ENCODE measurements at places on chromosomes 12 and 14.

- no peak for DNase-seq
Observed at GRCh38 chr12:92648242-92649031, 54.4 kb upstream of the PLEKHG7 start.

DNA sequence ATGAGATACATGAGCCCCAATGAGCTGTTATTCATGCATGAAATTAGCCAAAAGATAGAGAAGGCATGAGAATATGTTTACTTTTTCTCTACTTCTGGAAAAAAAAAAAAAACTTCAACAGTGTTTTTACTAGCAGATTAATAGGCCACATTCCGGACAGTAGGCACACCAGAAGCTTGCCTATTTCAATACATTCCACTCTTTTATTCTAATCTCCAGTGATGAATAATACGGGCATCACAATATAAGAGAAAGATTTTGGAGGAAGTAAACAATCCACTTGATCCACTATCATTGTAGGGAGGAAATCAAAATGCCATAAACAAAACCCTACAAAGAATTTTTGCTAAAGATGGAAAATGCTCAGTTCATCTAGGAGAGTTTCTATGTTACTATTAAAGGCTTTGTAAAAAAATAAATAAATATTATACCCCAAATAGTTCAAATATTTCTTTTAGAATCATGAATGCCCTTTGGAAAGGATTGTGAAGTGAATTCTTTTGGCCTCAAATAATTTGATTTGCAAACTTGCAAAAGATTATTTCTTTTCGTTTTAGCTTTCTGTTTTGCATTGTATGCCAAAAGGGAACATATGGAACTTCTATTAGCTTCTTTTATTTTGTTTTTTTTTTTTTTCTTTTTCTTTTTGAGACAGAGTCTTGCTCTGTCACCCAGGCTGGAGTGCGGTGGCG is 232.6 kb downstream of the EPS8 start:
- DNase-seq, result no peak

DNA sequence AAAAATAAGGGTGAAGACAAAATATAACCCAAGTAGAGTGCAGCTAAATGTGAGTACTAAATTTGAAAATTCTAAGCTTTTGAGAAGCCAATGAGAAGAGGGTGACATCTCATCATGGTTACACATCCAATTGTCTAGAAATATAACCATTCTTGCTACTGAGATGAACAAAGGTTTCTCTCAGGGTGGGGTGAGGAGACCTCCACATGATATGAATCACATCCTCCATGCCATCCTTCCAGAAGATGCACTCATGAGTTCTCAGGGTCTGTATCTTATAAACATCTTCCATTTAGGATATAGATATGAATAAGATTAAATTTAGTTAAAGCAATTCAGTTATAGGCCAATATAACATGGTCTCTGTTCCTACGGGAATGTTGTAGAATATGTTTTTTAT is 38.9 kb upstream of the E2F7 start:
- no peak for DNase-seq

- DNase-seq, result no peak
Observed at GRCh38 chr12:52200086-52200780, 8.4 kb upstream of the KRT80 start.

- no peak for DNase-seq
Observed at GRCh38 chr12:121718653-121719239, 6.2 kb downstream of the TMEM120B start.

DNA sequence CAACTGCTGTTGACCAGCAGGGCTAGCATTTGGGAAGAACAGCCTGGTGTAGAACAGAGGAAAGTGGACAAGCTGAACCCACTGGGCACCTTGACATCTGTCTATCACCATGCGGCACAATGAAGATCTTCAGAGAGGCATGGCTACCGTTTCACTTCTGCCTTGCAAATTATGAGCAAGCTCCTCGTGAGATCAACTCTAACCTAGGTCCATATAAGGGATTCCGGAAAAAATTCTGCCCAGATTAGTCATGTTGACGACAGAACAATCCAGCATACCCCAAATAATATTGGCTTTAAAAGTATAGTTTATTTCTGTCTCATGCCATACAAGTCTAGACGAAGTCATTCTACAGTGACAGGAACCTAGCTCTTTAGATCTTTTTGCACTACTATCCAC is 91.6 kb upstream of the ATF7IP start:
- DNase-seq, result no peak

- DNase-seq, result no peak
Observed at GRCh38 chr14:31232081-31232480, 24.5 kb upstream of the HECTD1 start.

- DNase-seq, result no peak
Observed at GRCh38 chr12:26623136-26623535, 209.9 kb downstream of the ITPR2 start.

GRCh38 chr14:101191101-101191720 is 287.7 kb upstream of the RTL1 start:
- peak; percentile 5 for DNase-seq

DNA sequence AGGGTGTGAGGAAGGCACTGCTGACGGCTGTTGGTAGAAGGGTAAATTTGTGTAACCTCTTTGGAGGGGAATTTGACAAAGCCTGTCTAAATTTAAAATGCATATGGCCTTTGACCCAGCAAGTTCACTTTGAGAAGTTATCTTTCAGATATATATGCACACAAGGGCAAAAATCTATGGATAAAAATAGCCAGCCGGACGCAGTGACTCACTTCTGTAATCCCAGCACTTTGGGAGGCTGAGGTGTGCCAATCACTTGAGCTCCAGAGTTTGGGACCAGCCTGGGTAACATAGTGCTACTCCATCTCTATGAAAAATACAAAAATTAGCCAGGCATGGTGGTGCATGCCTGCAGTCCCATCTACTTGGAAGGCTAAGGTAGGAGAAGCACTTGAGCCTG is 13.4 kb downstream of the UBC start:
- no peak for DNase-seq

DNA sequence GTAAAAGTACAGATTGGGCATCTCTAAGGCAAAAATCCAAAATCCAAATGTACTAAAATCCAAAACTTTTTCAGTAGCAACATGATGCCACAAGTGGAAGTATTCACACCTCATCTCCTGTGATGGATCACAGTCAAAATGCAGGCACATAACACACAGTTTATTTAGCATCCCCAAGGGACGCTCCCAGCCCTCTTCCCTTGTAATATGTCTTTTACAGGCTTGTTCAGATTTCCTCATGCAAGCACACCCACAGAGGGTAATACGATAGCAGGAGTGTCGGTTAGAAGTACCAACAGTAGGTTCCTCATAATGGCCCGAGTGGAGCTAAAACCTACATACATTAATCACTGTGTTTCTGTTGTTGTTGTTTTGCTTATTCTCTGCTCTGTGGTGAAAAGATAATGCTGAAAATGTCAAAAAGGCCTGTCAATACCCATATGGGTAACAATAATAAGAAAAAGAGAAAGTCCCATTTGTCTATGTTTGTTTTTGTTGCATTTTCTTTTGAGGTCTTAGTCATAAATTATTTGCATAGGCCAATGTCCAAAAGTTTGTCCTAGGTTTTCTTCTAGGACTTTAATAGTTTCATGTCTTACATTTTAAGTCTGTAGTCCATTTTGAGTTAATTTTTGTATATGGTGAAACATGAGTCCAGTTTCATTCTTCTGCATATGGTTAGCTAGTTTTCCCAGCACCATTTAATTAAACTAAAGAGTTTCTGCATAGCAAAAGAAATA is 133.1 kb downstream of the LRIG3 start:
- DNase-seq, result no peak

- DNase-seq, result no peak
Observed at GRCh38 chr12:131826097-131826928, 1.9 kb upstream of the MMP17 start.

DNA sequence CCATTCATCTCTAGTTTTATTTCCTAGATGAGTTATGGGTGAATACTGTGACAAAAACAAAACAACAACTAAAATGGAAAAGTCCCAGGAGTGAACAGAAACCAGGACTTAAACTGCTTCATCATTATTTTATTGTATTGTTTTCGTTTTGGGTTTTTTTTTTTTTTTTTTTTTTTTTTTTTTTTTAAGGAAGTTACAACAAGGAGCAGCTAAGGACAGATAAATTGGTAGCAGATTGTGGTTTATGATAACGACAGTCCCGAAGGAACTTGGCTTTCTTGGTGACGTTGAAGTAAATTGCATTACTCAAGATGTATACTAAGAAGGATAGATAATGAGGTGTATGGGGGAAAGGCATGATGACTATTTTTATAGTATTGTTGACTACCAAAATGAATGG is 866.3 kb downstream of the NRXN3 start:
- DNase-seq, result no peak

DNA sequence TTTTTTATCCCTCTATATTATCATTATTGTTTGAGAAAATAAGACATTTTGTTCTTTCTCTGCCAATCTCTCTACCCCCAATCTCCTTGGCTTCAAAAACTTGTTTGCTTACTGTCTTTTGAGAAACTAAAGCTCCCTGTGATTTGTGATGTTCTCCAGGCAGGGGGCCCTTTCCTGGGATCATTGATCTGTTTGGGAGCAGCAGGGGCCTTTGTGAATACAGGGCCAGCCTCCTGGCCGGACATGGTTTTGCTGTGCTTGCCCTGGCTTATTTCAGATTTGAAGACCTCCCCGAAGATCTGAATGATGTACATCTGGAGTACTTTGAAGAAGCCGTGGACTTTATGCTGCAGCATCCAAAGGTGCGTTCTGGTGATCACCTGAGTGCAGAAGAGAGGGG is 4.5 kb downstream of the ACOT6 start:
- DNase-seq, result no peak

DNA sequence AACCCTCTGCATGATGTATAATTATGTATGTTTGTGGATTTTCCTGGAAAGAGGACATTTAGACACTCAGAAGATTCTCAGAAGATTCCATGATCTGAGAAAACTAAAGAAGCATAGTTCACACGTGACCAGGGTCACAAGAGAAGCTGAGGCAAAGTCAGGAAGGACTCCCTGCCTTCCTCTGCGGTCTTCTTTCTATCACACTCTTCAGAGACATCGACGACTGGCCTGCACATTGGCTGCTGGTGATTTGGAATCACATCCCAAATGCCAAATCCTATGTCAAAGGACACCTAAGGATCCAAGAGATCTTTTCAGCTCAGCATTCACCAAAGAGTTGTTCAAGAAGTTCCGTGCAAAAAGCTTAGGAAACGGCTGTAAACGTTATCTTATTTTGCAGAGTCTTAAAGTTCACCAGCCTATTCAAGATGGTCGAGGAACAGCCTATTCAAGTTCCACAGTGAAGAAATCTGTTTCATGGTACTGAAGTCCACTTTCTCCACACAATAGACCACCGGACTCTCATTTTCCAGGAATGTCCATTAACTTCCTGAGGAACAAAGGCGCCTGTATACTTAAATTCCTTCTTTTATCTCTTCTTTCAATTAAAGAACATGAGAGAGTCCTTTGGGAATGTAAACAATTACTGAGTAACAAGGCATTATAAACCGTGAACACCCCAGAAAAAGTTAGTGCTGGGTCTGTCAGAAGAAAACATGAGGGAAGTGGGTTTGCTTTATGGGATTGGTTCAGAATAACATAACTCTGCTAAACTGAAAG is 42.1 kb downstream of the IGF1 start:
- no peak for DNase-seq

- DNase-seq, result no peak
Observed at GRCh38 chr12:46212108-46212982, 56.5 kb downstream of the SLC38A1 start.

DNA sequence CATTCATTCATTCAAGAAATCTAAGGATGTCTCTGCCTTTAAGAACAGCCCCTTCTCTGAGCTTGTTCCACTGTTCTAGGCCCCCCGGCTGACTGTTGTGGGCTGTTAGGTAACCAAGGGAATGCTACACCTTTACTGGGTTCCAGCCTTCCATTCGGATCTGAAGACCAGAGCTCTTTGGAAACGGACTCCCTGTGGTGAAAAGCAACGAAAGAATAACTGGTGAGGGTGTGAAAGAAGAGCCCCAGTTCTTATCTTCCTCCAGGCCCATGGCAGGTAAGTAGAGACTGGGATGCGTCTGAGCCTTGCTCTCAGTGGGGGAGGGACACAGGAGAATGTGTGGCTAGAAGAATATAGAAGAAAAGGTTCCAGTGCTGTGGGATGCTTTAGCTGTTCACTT is 207.4 kb downstream of the TMEM132D start:
- no peak for DNase-seq

All from GM10248 (cell line).